Activated effector memory CD4-positive, alpha-beta T cell treated with Interleukin-2 at 50 U/mL for 16 hours (primary cell): ENCODE measurements at places on chromosomes 5 and 9.

- DNase-seq, result no peak
Observed at GRCh38 chr5:61600123-61600444, 268.0 kb downstream of the ZSWIM6 start.

- DNase-seq, result no peak
Observed at GRCh38 chr9:90539286-90539685, 103.3 kb downstream of the DIRAS2 start.

DNA sequence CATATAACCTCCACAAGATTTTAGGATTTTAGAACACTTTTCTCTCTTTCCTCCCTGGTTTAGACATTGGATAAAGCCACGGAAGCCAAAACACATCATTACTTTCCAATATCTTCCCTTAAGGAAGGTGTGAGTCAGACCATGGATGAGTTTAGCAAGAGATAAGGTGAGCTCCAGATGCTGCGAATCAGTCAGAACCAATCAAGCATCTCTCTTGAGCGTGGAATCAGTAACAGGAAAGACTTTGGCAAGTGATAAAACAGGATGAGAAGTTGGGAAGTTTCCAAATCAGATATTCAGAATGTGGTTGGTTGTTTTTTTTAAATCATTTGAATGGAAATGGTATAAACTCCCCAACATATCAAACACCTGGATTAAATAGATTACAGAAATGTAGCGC, 397.8 kb downstream of the EFNA5 start:
- DNase-seq, result no peak

GRCh38 chr5:126720369-126720768, 56.6 kb upstream of the LMNB1 start:
- DNase-seq, result no peak
